ENCODE measurements at places on chromosomes 6 and 20. TPM values are rescaled to one million over a fixed set of nuclear protein-coding genes. Genes with fewer than 3 reads are reported as not detected.

LBP gene
- total RNA-seq, result not detected

DEFB132 gene
- total RNA-seq, result not detected

CST4 gene
- not detected for total RNA-seq

SCRT2 gene
- total RNA-seq, result not detected

MEI4 gene
- not detected for total RNA-seq

RSPH9 gene
- not detected for total RNA-seq

ENPP5 gene
- 3.4 TPM for total RNA-seq

TP53TG5 gene
- 0.85 TPM for total RNA-seq

PCK1 gene
- 328 TPM for total RNA-seq

XPO5 gene
- 23.2 TPM for total RNA-seq

SLC22A1 gene
- total RNA-seq, result 3.1 TPM

ELOVL5 gene
- total RNA-seq, result 21.8 TPM

SIRPB2 gene
- total RNA-seq, result 2.4 TPM

DNA sequence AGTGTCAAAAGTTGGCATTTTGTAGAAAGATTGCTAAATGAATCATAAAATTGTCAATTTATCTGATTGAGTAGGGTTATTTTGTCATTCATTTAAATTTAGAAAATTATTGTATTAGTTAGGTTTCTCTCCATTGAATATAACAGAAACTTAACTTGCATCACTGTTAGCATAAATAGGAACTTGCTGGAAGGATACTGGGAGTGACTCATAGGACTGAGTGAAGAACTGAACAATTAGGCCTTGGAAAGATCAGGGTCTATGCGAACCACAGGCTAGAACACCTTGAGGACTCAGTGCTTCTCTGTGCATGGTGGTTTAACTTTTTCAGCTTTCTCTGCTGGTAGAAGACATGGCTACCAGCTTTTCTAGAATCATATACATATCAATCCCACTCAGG is 67.7 kb upstream of the IFNGR1 start:
- DNase-seq, result no peak

- no peak for DNase-seq
Measured at GRCh38 chr20:33568378-33568777, 78.5 kb downstream of the CBFA2T2 start.

DNA sequence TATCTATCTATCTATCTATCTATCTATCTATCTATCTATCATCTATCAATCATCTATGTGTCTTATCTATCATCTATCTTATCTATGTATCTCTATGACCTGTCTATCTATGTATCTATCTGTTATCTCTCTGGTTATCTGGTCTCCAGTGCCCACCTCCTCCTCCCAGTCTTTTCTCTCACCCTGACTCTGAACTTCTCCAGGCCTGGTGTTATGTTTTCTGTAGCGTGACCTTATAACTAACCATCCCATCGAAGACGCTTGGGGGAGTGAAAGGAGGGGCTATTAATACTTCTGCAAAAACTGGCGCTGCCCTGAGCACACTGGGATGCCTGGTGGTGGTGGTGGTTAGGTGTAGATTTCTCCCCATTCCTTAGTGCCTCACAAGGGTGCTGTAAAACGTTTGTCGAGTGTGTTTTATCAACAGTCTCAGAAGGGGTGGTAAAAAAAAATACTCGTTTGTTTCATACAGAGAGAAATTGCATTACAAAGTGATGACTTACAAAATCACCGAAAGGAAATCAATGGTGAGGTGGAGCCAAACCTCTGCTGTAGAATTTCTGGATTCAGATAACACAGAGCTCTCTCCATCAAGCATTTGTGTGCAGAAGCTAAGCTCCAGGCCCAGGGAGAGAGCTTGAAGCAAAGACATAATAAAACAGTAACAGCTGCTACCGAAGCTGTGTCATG is 156.2 kb downstream of the BCAS1 start:
- no peak for DNase-seq

DNA sequence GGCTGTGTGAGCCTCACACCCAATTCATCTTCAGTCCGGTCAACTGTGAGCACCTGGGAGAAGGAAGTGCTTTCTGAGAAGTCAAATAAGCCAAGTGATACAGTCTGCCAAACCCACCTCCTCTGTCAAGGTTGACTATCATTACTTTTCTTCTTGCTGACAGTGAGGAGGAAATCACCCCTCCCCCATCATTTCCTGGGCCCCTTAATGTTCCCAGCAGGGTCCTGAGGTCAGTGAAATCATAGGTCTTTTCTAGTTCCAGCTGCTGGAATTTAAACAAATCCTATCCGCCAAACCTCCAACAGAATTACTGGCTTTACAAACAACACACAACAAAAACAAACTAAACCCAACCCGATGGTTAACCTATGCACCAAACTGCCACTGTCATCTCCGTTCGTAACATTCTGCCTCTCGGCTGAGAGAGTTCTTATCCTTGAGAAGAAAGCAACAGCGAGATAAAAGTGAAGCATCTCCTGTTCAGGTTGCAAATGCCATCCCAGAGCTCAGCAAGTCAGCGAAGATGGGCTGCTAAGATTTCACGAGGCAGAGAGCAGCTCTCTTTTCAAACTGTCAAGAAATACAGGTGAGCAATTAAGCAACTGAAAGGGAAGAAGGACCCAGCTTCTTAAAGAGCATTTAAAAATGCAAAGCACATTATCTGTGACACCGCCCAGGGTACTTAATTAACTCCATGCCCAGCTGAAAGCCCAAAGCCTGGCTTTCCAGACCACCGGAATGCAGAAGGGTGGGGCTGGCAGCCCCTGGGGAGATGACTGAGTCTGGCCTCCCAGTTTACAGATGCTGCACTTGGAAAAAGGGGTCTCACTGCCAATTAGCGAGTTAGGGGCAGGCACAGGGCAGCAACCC is 24.7 kb downstream of the GFOD1 start:
- no peak for DNase-seq

GRCh38 chr6:39634646-39635341 is 90.4 kb downstream of the KIF6 start:
- no peak for DNase-seq

GRCh38 chr20:11207749-11208502 is 534.1 kb upstream of the JAG1 start:
- DNase-seq, result no peak

- DNase-seq, result no peak
Measured at GRCh38 chr6:135052939-135053338, 1.7 kb downstream of the HBS1L start.

DNA sequence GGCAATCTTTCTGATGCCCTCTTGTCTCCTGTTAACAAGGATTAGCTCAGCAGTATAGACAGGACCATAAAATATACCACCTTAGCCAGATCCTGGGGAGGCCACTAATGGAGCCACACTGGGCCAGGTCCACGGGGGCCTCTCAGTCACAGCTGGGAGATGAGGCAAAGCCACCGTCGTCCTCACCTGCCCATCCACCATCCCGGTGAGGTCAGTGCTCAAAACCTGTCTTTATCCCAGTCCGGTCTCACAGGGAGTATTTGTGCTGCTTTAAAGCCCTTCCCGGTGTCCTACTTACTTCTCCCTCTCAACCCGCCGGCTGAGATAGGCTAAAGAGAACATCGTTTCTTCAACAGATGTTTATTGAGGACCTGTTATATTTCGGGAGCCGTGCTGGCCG is 104.3 kb downstream of the EDN3 start:
- DNase-seq, result no peak

DNA sequence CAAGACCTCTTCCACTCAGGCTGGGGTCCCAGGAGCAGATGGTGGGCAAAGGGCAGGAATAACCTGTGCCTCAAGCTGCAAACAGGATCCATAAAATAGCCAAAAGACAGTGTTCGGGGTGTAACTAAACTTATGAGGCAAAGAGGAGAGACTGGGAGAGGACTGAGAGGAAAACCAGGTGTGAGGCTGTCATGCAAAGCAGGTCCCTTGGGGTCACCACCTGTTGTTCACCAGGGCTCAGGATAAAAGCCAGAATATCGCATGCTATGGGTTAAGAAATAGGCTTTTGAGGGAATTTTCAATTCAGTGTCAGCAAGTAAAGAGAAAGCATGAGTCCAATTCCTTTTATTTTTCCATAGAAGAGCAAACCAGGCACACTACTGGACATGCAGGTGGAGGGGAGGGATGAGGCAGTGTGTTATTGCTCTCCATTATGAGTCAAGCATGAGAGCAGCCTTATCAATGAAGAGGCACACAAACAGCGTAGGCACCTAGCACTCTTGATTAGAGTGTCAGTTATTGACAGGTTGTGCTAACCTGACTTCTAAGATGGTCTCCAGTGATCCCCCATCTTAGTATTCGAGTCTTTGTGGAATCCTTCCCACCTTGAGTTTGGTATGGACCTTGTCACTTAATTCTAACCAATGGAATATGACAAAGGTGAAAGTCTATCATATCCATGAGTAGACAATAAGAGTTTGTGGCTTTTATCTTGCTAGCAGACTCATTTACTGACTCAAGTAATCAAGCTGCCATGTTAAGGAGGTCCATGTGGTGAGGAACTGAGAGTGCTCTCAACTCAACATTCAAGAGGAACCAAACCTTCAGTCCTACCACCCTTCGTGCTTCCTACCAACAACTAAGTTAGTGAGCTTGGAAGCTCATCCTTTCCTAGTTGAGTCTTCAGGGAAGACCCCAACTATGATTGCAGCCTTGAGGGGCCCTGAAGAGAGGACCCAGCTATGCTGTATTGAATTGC is 18.8 kb downstream of the HLA-E start:
- DNase-seq, result no peak

GRCh38 chr6:22653980-22654610 is 84.7 kb downstream of the HDGFL1 start:
- no peak for DNase-seq

DNA sequence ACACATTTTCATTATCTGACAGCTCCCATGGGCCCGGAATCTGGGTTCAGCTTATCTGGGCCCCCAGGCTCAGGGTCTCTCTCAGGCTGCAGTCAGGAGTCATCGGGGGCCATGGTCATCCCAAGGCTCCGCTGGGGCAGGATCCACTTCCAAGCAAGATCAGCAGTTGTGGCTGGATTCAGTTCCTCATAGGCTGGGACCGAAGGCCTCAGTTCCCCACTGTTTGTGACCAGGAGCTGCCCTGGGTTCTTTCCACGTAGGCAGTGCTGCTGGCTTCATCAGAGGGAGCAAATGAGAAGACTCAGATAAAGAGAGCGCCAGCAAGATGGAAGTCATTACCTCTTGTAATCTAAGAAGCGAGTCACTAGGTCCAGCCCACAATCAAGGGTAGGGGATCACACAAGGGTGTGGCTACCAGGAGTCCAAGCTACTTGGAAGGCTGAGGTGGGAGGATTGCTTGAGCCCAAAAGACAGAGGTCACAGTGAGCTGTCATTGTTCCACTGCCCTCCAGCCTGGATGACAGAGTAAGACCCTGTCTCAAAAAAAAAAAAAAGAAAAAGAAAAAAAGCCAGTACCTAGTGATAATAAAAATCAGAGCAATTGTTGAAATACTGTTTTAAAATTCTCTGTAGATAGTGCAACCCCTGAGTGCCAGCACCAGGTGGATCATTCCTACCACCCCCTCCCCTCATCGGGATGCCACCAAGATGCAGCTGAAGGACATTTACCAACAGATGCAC is 162.7 kb downstream of the NFATC2 start:
- DNase-seq, result no peak

DNA sequence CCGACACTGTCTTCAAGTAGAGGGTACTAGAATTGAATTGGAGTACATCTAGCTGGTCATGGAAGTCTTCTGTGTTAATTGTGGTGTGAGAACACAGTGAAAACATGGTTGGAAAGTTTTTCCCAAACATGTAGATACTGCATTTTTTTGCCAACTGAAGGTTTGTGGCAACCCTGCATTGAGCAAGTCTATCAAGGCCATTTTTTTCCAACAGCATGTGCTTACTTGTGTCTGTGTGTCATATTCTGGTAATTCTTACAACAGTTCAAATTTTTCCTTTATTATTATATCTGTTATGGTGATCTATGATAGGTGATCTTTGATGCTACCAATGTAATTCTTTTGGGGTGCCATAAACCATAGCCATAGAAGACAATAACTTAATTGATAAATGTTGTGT is 147.0 kb downstream of the MYB start:
- no peak for DNase-seq

- no peak for DNase-seq
Measured at GRCh38 chr20:13017235-13017634, 8.5 kb downstream of the SPTLC3 start.

DNA sequence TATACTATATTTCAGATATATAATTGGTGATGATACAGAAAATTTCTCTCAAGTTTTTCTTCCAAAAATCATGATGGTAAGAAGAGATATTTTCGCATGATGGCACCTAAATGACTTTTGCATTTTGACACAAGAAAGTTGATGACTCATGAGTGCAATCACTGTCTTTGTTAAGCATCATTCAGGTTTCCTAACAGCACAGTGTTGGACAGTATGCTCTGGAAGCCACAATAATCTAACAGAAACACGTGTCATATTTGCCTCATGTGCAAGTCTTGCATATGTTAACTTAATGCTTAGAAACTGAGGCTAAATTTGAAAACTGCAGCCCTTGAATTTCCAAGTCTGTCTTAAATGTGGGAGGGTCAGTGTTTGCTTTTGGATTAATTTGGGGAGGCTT is 533.5 kb downstream of the LMBRD1 start:
- no peak for DNase-seq

GRCh38 chr6:149271348-149272340 is 45.9 kb upstream of the TAB2 start:
- no peak for DNase-seq

GRCh38 chr6:164753517-164753916 is 555.9 kb downstream of the C6orf118 start:
- no peak for DNase-seq

GRCh38 chr20:30488941-30489613 is 768.4 kb upstream of the DEFB115 start:
- DNase-seq, result no peak

DNA sequence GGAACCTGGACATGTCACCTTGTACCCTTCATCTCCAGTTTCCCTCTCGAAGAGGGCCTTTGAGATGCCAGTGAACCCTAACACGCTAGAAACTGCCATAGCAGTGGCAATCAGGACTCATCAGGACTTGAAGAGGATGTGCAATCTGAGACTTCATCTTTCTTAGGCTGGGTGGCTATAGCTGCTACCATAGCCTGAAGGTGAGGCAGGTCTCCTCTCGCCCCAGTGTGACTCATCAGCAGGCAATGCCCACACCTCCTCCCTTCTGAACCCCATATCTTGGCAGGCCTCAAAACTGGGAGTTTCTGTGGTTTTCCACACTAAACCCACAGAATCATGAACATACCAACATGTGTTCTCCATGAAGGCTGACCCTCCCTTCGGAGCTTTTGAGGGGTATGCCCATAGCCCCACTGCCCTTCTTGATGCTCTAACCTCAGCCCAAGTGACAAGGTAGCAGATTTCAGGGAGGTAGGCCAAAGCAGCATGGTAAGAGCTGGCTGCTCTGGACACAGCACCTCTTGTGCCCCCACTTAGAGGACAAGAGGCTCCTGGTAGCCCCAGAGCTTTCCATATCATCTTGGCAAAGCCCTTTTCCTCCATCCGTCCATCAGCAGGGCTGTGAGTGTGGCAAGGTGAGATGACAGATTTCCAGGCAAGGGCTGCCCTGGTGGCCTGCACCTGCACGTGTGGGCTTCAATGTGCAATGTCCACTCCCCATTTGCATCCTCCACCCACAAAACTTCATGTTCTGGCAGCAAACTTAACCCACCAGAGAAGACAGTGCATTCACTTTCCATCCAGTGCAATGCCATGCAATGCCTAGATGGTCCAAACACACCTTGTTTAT is 2.6 kb downstream of the BLCAP start:
- no peak for DNase-seq

- DNase-seq, result no peak
Measured at GRCh38 chr6:55379471-55379870, 52.2 kb downstream of the GFRAL start.

GRCh38 chr20:63017826-63018411 is 11.2 kb upstream of the BHLHE23 start:
- DNase-seq, result no peak

- DNase-seq, result no peak
Measured at GRCh38 chr6:12537389-12537788, 179.2 kb upstream of the PHACTR1 start.

All from left colon (tissue), 2 donors.